ENCODE measurements at places on chromosomes 7 and 10.

GRCh38 chr7:151984612-151985011 is 28.4 kb downstream of the GALNTL5 start:
- DNase-seq: no peak

DNA sequence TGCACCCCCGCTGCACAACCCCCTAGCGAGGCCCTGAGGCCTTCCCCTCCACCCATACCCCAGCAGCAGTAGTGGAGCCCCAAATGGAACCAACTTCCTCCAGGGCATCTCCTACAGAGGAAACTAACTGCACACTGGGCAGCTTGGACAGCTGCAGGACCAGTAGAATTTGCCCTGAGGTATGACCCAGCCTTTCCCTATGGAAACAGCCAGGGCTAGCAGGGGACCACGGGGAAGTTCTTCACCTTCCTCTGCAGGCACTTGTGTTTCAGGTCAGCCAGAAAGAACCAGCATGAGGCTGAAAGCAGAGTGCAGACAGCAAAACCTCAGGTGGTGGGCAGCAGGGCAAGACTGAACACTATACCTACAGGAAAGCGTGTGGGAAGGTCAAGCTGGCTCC is 5.7 kb upstream of the EEPD1 start:
- no peak for DNase-seq

- peak; percentile 84 for DNase-seq
Observed at GRCh38 chr10:24465891-24466818, 257.2 kb downstream of the KIAA1217 start.

DNA sequence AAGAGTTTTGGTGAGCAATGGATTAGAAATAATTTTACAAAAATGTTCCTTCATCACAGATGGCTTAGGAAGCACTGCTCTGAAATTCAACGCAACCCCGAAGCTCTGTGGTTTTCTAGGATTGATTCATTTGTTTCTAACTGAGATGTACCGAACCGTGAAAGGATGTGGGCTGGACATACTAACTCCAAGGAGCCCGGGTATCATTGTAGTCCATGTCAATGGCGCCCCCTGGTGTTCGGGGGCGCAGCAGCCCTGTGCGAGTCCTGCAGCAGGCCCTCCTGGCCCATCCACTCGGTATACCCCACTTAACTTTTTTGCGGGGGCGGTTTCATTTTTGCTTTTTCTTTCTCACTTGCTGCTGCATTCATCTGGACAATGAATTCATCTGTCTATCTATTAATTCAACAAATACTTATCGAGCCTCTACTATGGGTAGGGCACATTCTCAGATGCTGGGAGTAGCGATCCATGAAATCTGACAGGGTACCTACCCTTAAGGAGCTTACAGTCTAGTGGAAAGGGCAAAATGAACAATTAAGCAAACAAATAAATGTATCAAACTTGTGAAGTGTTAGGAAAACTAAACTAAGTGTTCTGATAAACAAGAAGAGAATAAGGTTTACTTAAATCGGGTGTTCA is 25.2 kb upstream of the ITPRID1 start:
- DNase-seq: peak; percentile 17

- DNase-seq: no peak
Observed at GRCh38 chr7:26534649-26535482, 243.2 kb downstream of the SNX10 start.

- DNase-seq: no peak
Observed at GRCh38 chr7:130486954-130487436, 4.9 kb upstream of the MEST start.

DNA sequence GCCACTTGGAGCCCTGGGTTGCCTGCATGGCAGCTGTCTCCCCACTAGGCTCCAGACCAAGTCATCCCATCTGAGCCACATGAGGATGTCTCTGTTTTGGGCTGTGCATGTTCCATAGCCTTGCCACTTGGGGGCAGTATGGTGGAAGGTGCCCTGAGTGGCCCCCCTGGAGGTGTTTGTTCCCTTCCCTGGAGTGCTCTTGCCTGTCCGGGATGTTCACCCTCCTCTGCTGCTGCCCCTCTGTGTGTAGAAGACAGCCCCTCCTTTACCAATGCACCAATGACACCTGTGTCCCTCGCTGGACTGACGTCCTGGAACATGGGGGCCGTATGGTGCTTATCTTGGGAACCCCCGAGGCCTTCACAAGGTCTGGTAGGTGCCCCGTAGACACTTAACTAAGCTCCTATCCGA is 100.2 kb downstream of the ACTR3B start:
- DNase-seq: no peak
